ENCODE measurements at places on chromosomes 6 and 20. TPM values are rescaled to one million over a fixed set of nuclear protein-coding genes. Genes with fewer than 3 reads are reported as not detected.

GRCh38 chr6:3808759-3809514 lies 40.2 kb upstream of the FAM50B start:
- DNase-seq = no peak

- no peak for DNase-seq
These were observed 6.5 kb upstream of the GATA5 start for GRCh38 chr20:62482146-62482809.

DNA sequence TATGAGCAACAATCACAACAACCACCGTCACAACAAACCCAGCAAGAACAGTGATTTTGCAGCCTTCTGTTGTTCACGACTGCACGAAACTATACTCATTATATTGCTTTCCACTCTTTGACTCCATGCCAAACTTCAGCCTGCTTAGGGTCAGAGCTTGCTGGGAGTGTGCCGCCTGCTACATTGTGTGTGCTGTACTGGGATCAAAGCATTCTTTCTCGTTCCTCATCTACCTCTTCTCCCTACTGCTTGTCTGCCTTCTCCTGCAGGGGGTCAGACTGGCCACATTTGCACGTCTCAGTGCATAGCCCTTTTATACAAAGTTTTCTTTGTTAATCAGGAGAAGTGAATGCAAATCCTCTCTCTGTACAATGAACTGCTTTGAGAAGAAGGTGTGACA lies 401.6 kb upstream of the CITED2 start:
- no peak for DNase-seq

Gene PNPLA1
- 0.17 TPM for polyA plus RNA-seq

GRCh38 chr6:79373246-79373645 lies 138.8 kb upstream of the HMGN3 start:
- peak; percentile 61 for DNase-seq

Gene BTBD9
- polyA plus RNA-seq = 14.9 TPM

DNA sequence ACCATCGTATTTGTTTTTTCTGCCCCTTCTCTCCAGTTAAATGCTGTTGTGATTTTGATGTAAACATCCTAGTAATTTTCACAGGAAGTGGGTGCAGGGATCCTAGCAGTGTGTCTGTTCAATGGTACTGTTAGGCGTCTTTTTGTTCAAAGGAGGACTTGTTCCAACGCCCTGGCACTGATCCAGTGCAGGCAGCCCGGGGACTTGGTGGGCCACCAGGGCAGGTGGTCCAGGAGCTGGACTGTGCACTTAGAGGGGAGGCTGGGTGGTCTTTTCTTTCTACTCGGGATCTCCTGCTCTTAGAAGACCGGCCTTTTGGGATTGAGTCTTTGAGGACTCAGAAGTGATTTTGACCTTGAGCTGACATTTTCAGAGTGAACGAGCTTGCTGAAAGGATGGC lies 41.1 kb upstream of the NKX2-2 start:
- DNase-seq = no peak

Gene SYCP2
- polyA plus RNA-seq = 11.5 TPM

Gene CENPW
- polyA plus RNA-seq = 21.9 TPM

Gene EPPIN
- polyA plus RNA-seq = 0.37 TPM

DNA sequence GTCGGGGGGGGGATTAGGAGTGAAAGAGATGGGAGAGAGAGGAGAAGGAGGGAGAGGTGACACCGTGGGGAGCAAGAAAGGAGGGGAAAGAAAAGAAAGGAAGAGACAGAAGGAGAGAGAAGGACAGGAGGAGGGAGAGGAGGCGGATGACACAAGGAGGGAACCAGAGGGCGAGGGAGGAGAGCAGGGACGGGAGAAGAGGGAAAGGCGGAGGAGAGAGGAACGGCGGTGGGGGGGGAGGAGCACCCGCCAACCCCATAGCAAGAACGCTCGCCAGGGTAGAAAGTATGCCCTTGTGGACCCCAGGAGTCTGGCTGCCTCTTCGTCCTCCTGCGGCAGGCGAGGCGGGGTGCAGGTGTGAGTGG lies 4.5 kb upstream of the INSM1 start:
- no peak for DNase-seq

- no peak for DNase-seq
These were observed 6.1 kb downstream of the MDFI start for GRCh38 chr6:41644297-41644879.

DNA sequence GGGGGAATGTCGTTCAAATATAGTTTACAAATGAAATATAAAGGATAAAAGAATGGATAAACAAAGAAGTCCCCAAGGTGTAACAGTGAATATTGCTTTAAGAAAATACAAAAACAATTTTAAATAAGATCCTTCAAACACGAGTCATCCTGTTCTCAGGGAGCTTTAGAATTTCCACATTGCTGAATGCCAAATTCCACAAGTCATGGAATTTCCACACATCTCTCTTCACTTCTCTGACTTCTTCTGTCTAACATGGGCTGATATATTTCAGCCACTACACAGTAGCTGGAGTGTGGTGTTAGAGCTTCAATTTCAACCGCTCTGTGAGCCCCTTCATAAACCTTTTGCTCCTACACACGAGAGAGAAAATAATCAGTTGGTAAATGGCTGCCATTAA lies 28.0 kb downstream of the IL22RA2 start:
- DNase-seq = no peak

Gene CASS4
- polyA plus RNA-seq = 24.7 TPM

Gene ZNF334
- 35.6 TPM for polyA plus RNA-seq

- DNase-seq = no peak
These were observed 130.2 kb upstream of the CCN2 start for GRCh38 chr6:132081338-132081737.

DNA sequence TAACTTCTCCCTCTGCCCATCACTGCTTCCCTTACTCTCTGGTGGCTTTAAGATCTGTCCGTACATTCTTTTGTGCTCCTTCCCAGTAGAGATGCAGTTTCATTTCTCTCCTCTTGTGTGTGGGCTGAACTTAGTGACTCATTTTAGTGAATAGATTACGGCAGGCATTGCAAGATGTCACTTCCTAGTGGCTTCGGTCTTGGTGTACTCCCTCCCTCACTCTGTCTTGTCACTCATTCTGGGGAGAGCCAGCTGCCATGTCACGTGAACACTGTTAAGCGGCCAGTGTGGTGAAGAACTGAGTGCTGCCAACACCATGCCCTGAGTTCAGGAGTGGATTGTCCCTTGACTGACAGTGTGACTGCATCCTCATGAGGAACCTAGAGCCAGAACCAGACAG lies 115.9 kb downstream of the OTOR start:
- DNase-seq = no peak

- DNase-seq = no peak
These were observed 490.3 kb downstream of the COL12A1 start for GRCh38 chr6:74715355-74716085.

Data from left lung (tissue), 14 donors.